Posterior vena cava (tissue), 2 donors: ENCODE measurements at places on chromosomes 6 and 20.

DNA sequence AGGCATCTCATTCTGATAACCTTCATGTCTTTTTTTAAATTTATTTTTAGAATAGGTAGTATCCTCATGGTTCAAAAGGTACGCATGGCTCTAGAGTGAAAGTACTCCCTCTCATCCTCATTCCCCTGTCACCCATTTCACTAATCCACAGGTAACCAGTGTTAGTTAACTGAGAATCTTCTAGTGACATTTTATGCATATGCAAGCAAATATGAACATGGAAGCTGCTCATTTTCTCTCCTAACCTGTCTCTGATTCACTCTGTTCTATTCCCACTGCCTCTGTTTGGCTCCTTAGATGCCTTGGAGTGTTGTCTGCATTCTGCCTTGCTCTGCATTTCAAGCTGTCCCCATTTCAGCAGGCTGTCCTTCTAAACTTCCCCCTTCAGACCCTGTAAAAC lies 4.5 kb downstream of the NCOA7 start:
- DNase-seq, result no peak

DNA sequence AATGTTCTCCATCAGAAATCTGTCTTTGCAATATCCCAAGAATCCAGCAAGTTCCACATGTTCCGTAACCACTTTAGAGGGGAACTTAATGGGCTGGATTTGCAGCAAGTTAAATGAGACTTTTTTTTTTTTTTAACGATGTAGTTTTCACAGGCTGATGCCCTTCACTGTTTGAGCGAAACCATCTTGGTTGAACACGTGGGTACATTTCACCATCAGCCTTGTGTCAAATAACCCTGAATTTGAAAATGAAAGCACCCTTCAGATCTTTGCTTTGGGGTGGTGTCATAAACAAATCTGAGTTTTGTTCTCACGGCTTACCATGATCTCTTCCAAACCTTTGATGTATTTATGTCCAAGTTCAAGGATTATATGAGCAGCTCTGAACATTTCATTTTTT lies 73.7 kb upstream of the EXOC2 start:
- DNase-seq, result no peak

DNA sequence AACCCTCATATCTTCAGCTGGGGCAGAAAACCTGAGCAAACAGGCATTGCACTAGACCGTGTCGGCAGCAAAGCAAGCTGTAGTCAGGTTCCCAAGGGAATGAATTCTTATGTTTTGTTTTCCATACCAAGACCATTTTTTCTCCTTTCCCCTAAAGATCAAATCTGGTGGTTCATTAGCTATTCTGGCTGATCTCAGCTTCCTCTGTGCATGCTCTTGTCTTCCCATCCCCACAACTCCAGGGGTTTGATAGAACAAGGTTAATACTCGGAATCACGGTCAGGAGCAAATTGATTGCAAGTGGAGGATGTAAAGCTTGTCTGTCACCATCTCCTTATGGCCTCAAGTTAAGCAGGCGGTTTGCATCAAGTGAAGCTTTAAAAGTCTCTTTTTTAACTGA lies 778.8 kb downstream of the KIF16B start:
- no peak for DNase-seq

DNA sequence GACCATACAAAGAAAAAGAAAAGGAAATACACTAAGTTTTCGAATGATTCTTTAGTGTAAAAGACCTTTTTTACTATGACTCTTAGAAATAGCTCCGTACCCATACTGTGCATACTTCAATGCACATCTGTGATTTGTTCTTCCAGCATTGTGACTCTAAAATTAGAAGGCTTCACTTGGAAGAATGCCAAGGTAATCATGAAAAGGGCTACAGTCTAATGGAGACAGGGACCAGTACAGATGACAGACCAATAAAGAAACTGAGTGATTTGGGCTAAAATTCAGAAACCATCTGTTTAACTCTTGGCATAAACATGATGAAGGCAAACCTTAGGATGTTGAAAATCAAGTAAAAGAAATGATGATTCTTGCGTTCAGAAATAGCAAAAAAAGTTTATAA lies 46.3 kb downstream of the CYP39A1 start:
- no peak for DNase-seq

- no peak for DNase-seq
These were observed 85.4 kb downstream of the TSHZ2 start for GRCh38 chr20:53057579-53057978.

GRCh38 chr20:51424270-51425117 lies 118.0 kb downstream of the NFATC2 start:
- no peak for DNase-seq

GRCh38 chr20:17747431-17747846 lies 47.7 kb downstream of the BANF2 start:
- DNase-seq, result no peak

DNA sequence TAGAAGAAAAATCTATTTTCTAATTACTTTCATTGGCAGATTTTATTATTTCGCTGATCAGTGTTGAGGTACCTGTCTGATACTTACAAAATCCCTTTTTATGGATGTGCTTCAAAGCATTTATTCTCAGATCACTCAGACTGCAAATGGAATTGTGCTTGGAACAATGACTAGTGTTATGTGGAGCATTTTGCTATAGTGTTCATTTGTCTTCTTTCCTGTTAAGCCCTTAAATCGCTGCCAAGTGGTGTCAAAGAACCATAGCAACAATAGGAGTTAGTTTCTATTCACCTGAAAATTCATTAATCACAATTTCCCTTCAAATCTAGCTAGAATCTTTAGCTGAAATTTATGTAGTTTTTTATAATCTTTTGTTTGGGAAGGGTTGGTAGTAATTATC lies 29.8 kb downstream of the SMPDL3A start:
- DNase-seq, result no peak

DNA sequence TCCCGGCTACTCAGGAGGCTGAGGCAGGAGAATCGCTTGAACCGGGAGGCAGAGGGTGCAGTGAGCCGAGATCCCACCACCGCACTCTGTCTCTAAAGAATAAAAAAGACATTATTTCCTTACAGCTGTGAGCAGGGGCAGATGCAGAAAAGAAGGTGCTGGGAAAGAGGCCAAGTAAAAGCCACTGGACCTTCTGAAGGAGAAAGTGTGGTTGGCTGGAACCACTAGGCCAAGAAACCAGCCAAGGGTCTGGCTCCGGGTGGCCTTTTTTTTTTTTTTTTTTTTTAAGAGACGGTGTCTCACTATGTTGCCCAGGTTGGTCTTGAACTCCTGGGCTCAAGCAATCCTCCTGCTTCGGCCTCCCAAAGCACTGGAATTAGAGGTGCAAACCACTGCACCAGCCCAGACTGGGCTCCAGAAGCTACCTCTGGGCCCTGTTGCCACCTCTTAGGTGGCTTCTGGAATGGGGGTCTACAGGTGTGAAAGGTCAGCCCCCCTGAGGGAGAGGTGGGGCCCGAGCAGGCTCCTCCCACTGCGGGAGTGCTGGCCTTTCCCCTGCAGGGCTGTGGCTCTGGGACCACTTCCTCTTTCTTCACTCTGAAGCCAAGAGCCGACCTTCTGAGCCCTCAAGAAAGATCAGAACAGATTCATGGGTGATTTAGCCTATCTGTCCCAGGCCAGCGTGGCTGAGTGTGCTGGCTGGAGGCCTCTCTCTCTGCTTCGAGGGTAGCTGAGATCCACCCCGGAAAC lies at the start of gene FGD2:
TSS of gene FGD2 (plus strand) at position 595 of the 750 bp plus-strand sequence. CDS start 163 bp downstream, outside the sequence.
- DNase-seq, result no peak

- DNase-seq, result no peak
These were observed 118.7 kb downstream of the RPS12 start for GRCh38 chr6:132933090-132933489.
